H7 (cell line): ENCODE measurements at places on chromosomes 12 and 14. TPM values are rescaled to one million over a fixed set of nuclear protein-coding genes. Genes with fewer than 3 reads are reported as not detected.

The LRFN5 gene
- total RNA-seq = 5.4 and 7.5 TPM in 2 replicates

DNA sequence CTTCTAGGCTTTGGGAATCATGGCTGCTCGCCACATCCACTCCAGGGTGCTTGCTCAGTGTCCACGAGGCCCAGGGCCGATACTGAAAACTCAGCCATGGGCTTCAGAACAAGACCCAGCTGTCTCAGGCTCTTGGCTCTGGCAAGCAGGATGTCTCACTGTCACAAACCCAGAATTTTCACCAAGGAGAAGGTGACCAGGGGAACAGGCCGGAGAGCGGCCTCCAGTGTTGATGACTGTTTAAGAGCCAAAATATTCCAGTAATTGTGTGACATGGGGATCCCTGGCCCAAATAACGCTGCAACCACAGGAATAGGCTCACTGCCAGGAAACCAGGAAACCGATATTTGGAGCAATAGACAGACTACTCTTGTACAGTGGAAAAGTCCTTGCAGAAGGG lies 9.8 kb upstream of the SERPINA5 start:
- DNase-seq = no peak

DNA sequence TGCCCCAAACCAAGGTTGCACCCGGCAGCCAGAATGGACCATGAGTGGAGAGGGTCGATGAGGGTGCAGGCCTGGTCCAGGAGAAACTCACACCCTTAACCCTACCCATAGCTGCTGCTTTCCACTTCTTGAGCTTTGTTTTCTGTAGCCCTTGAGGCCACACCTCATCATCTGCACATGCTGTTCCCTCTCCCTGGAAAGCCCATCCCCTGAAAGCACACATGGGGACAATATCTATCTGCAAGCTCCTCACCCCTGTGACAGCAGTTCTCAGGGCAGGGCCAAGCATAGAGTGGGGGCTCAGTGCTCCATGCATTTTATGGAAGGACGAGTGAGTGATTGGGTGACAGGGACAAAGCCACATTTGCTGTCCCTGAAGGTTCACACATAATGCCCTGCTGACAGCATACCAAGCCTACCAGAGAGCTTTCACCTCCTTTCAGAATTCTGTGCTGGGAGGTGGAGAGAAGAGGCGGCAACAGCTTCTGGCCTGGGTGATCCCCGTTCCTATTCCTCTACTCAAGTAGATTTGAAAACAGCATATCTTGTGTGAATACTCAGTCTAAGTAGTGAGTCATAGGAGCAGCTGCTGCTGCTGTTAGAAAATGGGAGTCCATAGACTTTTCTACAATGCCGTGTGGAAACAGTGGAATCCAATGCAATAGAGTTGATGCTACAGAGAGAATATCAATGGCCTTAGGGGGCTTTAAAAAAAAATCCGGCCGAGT lies 44.6 kb downstream of the SRGAP1 start:
- no peak for DNase-seq

DNA sequence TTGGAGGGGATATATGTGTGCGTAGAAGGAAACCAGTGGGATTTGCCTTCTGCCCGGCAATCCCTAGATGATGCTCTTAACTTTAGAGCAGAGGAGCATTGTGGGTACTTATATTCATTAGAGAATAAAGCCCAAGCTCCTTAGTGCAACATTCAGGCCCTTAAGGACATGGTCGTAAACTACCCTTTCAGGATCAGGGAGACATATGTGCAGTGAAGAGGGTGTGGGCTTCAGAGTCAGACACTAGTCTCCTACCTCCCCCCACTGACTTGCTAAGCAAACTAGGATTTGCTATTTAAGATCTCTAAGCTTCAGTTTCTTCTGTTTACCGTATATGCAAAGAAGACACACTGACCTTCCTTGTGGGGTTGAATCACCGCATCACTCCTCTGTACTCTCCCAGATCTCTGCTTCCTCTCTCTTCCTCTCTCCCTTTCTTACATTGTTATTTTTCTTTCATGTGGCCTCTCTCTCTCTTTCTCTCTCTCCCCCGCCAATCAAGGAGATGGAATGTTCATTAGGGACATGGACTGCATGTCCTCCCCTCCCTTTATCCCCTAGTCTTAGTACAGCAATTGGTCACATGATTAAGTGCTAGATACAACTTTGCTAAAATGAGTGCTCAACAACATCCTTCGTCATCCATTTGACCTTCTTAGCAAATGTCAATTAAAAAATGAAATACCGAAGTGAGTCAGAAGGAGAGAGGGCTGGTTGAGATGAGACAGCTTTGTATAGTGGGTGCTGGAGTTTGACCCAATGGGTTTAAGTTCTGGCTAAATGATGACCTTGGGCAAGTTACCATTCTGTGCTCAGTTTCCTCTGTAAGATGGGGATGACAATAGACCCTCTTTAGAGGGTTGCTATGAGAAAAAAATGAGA lies 91.7 kb downstream of the TMX1 start:
- no peak for DNase-seq
